Activated T-helper 17 cell treated with anti-CD3 and anti-CD28 coated beads, Interleukin-2, amount 50 U/mL, for 72 hours (primary cell): ENCODE measurements at places on chromosomes 16 and 17.

- H3K4me1 ChIP-seq: peaks cover 14% of the 10 kb centered on the region
- no peaks in the 10 kb centered on the region for H3K27me3 ChIP-seq
- peak overlapping the region; percentile 79 for H3K4me3 ChIP-seq
- peak overlapping the region; percentile 85 for H3K27ac ChIP-seq
- peak; percentile 95 for ATAC-seq
Observed at GRCh38 chr17:5031365-5032082, 3.7 kb downstream of the SLC52A1 start.

DNA sequence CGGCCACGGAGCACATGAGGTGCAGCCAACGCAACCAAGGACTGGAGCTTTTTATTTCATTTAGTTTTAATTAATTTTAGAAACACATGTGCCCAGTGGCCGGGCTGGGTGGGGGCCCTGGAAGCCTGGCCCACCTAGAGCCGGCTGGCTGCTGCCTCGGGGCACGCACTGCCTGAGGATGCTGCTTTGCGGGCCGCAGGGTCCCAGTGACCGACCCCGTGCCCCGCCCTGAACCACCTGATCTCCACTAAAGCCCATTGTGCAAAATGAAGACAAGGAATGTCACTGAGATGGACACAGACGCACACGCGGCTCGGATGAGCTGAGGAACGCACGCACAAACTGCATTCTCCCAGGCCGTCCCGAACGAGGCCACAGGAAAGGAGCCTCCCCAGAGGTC lies 39.6 kb downstream of the LMF1 start:
- no peak for ATAC-seq
- H3K27me3 ChIP-seq: no peaks in the 10 kb centered on the region
- H3K36me3 ChIP-seq: peaks cover 32% of the 10 kb centered on the region
- H3K4me3 ChIP-seq: no peak overlapping the region

GRCh38 chr16:53707671-53708070 lies 3.7 kb downstream of the FTO start:
- no peak for ATAC-seq
- H3K4me3 ChIP-seq: no peak overlapping the region
- peaks cover 6% of the 10 kb centered on the region for H3K36me3 ChIP-seq
- no peaks in the 10 kb centered on the region for H3K27me3 ChIP-seq
- peaks cover 17% of the 10 kb centered on the region for H3K4me1 ChIP-seq

GRCh38 chr17:6323626-6324356 lies 111.1 kb downstream of the AIPL1 start:
- peaks cover 46% of the 10 kb centered on the region for H3K27me3 ChIP-seq
- no peak overlapping the region for H3K4me3 ChIP-seq
- no peak overlapping the region for H3K27ac ChIP-seq
- no peaks in the 10 kb centered on the region for H3K36me3 ChIP-seq

DNA sequence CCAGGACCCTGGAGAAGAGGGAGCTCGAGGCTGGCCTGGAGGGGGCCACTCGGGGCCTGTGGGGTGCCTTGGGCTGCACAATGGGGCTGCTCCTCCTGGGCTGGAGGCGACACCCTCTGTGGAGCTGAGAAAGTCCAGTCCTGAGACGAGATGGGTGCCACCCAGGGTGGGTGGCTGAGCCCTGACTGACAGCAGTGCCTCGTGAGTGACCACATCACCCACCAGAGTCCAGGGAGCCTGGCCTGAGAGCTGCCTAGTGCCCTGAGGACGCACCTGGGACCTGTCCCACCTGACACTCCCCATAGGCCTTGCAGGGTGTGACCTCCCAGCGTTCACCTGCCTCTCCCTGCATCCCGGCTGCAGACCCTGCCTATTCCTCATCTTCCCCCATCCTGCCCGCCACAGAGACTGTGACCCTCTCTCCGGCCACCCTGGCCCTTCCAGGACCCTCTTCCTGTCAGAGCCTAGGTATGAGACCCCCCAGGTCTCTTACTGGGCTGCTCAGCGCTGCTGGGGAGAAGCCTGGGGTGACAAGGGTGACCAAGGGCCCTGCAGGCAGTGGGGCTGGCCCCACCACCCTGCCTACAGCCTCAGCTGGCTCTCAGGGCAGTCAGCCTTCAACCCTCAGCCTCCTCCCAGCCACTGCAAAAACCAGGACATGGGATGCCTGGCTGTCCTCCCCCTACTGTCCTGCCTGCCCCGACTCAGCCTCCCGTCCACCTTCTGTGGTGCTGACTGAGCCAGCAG lies 41.2 kb downstream of the TNFRSF13B start:
- H3K27me3 ChIP-seq: no peaks in the 10 kb centered on the region
- H3K36me3 ChIP-seq: no peaks in the 10 kb centered on the region
- ATAC-seq: no peak
- no peak overlapping the region for H3K4me3 ChIP-seq
- no peaks in the 10 kb centered on the region for H3K4me1 ChIP-seq

- peaks cover 31% of the 10 kb centered on the region for H3K27me3 ChIP-seq
- no peak overlapping the region for H3K4me3 ChIP-seq
- no peaks in the 10 kb centered on the region for H3K36me3 ChIP-seq
- no peak for ATAC-seq
- no peak overlapping the region for H3K27ac ChIP-seq
Observed at GRCh38 chr17:36697903-36698530, 96.6 kb downstream of the MRM1 start.

DNA sequence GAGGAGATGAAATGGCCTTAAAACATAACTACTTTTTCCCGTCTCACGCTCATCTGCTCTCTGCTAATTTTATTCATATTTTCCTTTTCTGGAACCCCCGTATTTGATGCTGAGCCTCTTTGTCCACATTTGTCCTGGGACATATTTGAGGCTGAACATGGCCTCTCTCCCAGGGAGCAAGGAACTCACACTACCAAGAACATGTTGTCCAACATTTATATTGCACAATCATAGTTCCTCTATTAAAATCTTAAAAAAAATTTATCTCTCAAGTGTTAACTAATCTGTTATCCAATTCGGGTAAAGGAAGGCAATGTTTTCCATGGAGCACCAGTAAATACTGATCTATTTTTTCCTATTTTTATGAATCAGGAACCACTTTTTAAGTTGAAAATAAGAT lies 60.2 kb downstream of the CMC2 start:
- no peaks in the 10 kb centered on the region for H3K36me3 ChIP-seq
- peak overlapping the region; percentile 73 for H3K27ac ChIP-seq
- no peak for ATAC-seq
- peaks cover 12% of the 10 kb centered on the region for H3K27me3 ChIP-seq
- H3K4me3 ChIP-seq: no peak overlapping the region
- H3K4me1 ChIP-seq: peaks cover 5% of the 10 kb centered on the region

DNA sequence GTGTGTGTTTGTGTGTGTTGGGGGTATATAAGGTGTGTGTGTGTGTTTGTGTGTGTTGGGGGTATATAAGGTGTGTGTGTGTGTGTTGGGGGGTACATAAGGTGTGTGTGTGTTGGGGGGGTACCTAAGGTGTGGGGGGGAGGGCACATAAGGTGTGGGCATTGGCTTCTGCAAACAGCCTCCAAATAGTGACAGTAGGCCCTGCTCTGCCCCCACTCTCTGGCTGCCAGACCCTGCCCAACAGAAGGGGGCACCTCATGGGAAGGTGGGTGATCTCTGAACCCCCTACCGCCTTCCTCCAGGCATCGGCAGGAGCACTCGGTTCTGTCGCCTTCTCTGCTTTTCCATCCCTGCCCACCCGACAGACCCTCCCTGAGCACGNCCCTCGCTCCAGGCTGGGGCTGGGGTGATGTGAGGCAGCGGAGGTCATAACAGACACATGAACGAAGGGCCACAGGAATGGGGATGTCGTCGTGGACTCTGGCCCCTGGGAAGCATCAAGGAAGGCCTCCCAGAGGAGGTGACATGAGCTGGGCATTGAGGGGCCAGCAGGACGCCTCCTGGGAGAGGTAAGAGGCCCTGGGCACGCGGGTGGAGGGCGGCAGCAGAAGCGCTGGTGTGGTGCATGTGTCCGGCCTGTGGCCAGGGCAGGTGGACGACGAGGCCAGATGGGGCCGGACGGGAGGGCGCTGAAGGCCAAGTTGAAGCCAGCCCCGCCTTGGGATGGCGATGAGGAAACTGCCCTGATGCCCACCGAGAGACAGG lies 136.6 kb upstream of the RPH3AL start:
- peak overlapping the region; percentile 79 for H3K27ac ChIP-seq
- no peaks in the 10 kb centered on the region for H3K27me3 ChIP-seq

GRCh38 chr16:57533431-57534336 lies 2.7 kb downstream of the CCDC102A start:
- peaks cover 26% of the 10 kb centered on the region for H3K36me3 ChIP-seq
- no peak for ATAC-seq
- H3K4me3 ChIP-seq: peak overlapping the region; percentile 90
- H3K27me3 ChIP-seq: no peaks in the 10 kb centered on the region
- peak overlapping the region; percentile 98 for H3K27ac ChIP-seq

DNA sequence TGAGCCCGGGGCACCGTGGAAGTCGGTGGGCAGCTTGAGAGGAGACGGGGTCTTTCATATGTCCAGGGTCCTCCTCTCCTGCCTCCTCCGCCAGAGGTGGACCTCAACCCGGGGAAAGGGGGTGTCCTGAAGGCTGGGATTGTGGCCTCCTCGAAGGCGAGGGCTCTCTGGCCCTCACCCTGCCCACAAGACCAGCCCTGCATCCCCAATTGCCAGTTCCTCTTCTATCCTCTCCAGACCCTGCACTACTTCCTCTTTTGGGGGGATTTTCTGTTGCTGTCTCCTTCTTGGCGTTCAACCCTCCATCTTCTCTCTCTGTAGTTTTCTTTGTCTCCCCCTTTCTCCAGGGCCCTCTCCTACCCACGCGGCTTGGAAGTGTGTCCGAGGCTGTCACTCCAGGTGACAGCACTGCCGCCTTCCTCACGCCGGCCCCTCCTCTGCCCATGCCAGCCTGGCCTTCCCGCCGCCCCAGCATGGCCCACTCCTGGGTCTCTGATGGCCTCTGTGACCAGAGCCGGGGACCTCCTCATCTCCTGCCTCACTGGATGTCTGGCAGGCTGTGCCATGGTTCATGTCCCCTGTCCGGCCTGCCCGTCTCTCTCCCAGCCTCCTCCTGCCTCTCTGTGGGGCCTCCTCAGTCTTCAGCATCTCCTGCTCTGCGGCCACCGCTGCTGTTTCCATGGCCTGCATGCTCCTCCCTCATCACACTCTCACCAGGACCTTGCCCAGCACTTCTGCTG lies 2.4 kb upstream of the ITGAX start:
- peak overlapping the region; percentile 88 for H3K27ac ChIP-seq
- H3K4me3 ChIP-seq: peak overlapping the region; percentile 50
- no peaks in the 10 kb centered on the region for H3K36me3 ChIP-seq
- no peak for ATAC-seq
- peaks cover 30% of the 10 kb centered on the region for H3K4me1 ChIP-seq

GRCh38 chr17:57750109-57750871 lies 5.2 kb upstream of the CCDC182 start:
- no peaks in the 10 kb centered on the region for H3K4me1 ChIP-seq
- H3K27me3 ChIP-seq: no peaks in the 10 kb centered on the region
- H3K36me3 ChIP-seq: no peaks in the 10 kb centered on the region
- no peak overlapping the region for H3K4me3 ChIP-seq
